Activated CD4-positive, alpha-beta T cell treated with anti-CD3 and anti-CD28 coated beads, Interleukin-2, Interleukin-6, amounts not matched to agents 100 ng/mL and 50 ng/mL, durations not matched to agents 16 hours and 8 hours (primary cell): ENCODE measurements at places on chromosomes 7 and 10.
A peak's percentile ranks its signal among the peaks of the same experiment; 100 is the strongest.

DNA sequence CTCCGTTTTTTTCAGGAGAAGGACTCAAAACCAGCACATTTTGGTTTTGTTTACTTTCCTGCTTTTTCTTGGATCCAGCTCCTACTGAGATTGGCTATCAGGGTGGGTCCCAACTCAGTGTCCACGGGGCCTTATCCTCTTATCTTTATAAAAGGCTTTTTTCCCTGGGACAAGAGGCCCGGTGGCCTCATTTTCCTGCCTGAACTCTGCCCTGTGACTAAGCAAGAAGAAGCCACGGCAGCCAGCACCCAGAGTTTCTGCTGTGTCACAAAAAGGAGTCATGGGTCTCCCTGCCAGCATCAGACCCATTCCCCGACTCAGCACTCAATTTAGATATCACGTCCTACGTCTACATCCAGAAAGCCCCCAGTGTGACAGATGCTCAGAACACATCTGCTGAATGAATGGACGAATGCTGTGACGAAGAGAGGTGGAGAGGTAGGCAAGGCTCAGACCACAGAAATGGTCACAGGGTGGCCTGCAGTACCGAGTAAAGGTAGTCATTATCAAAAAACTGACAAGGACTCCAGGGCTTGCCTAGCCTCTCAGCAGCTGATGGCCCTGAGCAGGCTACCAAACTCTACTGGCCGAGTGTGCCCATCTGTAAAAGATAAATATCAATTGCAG is 16.7 kb downstream of the DLG5 start:
- DNase-seq = no peak

GRCh38 chr10:4176500-4177281 is 391.7 kb upstream of the KLF6 start:
- no peak for DNase-seq

GRCh38 chr7:66460921-66461361 is 167.7 kb upstream of the KCTD7 start:
- peak; percentile 41 for DNase-seq

DNA sequence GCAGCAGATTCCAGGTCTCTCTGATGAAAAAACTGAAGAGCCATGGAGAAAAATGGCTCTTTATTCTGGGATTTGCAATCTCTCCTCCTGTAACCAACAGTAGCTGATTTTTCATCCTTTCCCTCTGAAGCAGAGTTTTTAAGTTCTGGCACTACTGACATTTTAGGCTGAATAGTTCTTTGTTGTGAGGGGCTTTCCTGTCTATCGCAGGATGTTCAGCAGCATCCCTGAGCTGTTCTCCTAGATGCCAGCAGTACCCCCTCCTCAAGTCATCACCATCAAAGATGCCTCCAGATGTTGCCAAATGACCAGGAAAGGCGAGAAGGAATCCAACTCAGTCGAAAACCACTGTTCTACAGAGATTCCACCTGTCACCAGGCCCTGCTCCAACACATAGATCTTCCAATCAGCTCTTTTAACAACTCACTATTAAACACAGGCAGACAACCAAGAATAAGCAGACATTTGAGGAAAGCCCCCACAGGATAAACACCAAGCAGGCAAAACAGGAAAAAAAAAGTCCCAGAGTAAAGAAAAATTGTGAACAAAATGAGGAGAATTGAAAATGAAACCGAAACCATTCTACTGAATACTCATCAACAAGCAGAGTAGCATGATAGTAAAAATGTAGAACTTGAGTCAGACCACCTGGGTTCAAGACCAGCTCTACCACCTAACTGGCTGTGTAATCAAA is 124.8 kb downstream of the MPP7 start:
- peak; percentile 52 for DNase-seq

DNA sequence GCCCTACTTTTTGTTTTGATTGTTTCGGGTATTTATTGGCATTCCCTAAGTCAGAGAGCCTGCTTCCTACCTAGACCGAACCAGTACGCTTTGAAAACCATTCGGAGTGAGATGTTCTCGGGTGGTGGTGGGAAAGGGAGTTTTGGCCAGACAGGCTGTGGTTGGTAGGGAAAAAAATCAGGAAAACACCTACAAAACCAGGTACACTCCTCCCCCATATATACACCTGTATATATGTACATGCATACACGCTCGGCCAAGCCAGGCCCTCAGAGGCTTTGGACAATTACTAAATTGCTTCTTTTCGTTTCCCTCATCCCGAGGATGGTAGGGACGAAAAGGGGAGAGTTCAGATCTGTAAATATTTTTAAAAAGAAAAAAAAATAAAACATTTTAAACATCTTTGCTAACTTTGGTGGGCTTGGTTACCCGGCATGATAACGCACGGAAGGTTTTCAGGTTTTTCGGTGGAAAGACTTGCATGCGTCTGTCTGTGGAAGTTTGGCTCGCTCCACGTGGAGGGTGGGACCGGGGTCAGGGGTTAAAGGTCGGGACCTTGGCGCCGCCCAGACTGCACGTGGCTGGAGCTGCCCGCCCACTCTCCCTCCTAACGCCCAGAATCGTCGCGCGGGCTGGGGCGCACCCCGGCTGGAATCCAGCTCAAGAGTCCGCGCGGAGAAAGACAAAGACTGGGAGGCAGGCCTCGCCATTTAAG is 2.5 kb downstream of the HMX2 start:
- peak; percentile 40 for DNase-seq

DNA sequence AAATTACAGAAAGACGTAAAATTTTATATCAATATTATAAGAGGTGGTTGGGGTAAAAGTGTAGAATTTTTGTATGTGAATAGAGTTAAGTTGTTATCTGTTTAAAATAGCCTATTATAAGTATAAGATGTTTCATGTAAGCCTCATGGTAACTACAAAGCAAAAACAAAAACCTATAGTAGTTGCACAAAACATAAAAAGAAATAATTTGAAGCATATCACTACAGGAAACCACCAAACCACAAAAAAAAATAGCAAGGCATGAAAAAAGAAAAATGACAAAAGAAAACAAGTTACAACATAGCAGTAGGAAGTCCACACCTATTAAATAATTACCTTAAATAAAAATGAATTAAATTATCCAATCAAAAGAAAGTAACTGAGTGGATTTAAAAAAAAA is 12.4 kb upstream of the GSTK1 start:
- DNase-seq = no peak

DNA sequence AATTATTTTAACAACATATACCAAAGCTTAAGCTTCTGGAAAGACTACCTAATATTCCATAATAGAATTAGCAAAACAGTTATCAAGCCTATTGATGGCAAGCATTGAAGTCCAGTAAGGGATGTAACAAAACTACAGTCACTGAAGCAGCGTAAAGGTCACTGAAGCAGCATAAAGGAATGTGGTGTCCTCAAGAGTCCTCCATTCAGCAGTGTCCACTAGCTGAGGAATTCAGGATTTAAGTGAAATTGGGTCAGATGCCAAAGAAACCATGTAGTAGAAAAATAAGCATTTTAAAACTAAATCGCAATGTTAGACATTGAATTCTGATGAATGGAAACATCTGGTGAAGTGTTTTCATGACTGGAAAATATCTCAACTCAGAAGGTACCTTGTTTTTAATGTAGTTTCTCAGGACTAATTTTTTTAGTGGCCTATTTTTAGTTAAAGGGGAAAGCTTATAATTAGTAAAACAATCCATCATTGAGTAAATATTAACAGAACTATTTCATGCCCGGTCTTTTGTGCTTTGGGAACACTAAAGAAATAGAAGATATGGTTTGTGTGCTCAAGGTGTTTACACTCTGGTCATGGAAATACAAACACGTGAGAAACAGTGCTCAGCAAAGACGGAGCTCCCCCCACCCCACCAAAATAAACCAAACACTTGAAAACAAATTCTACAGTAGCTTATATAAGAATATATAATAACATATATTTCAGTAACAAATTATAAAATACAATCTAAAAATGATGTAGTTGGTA is 121.4 kb downstream of the CDK14 start:
- no peak for DNase-seq

DNA sequence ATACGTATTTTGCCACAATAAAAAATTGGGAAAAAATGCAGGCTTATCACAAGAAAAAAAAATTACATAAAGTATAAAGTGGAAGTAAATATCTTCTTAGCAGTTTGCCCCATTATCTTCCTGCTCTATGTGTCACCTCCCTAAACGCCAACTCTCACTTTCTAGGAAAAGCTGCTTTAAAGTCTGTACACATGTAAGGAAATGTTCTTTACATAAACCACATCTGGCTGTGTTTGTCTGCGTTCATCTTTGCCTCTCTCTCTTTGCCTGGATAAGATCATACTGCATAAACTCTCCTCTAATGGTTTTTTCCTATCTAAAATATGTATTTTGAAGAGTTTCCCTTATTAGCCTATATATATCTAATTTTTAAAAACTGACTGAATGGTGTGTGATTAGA is 23.0 kb upstream of the UMAD1 start:
- DNase-seq = no peak

DNA sequence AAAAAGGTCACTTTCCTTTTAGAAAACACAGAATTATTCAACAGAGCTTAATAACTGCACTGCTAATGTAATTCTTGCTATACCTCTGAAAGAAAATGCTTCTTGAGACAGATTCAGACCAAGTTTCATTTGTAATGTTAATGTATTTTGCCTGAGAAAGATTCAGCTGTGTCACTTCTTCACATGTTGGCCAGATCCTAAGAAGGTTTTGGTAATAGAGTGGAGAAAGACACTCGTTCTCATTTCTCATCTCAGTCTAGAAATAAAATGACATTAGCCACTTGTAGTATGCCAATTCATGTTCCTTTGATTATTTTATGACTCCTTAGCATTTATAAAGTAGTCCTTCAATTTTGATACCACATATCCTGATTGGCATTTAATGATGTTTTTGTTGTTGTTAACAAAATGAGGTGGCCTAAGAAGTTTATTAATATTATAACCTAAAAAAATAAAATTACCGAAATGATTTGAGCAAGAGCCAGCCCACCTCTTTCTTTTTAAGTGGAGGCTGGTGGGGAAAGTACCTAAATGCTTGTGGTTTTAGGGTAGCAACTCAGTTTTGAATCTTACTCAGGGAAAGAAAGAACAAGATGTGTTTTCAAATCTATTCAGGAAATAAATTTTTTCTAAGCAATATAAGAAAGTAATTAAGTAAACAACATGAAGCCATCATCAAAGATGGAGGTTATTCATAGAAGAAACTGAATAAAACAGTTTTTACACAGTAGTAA is 16.4 kb upstream of the ELAPOR2 start:
- DNase-seq = peak; percentile 28

DNA sequence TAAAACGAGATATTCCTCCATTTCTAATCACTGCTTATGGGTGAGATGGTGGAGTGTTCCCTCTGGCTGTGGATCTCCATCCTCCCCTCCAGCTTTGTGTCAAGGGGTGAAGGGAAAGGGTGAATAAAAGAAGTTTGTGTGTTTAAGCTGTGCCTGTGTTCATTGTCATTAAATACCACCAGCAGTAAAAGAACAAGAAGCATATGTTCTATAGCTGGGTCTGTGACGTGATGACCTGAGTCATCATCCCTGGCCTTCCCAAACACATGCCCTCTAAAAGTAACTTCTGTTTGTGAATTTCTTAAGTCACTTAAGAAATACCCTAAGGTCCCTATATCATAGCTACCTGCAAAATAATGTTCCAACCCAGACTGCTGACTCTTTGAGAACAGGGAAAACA is 104.9 kb downstream of the PPP1R17 start:
- DNase-seq = no peak

DNA sequence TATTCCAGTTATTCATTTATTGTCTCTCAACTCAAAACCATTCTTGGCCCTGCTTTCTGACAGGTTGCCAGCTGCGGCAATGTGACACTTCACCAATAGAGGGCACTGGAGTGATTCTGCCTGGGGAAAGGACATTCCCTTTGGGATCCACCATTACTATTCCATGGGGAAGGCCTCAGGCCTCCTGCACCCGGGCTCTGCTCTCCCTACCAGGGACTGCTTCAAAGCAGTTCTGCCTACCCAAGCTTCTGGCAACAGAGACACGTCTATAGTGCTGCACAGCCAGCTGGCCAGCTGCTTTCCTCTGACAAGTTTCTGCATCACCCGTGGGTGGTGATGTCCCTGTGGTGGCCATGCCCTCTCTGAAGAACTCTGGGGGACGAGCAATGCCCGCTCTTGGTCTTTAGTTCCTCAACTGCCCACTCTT is 163.8 kb downstream of the ELMO1 start:
- peak; percentile 45 for DNase-seq

DNA sequence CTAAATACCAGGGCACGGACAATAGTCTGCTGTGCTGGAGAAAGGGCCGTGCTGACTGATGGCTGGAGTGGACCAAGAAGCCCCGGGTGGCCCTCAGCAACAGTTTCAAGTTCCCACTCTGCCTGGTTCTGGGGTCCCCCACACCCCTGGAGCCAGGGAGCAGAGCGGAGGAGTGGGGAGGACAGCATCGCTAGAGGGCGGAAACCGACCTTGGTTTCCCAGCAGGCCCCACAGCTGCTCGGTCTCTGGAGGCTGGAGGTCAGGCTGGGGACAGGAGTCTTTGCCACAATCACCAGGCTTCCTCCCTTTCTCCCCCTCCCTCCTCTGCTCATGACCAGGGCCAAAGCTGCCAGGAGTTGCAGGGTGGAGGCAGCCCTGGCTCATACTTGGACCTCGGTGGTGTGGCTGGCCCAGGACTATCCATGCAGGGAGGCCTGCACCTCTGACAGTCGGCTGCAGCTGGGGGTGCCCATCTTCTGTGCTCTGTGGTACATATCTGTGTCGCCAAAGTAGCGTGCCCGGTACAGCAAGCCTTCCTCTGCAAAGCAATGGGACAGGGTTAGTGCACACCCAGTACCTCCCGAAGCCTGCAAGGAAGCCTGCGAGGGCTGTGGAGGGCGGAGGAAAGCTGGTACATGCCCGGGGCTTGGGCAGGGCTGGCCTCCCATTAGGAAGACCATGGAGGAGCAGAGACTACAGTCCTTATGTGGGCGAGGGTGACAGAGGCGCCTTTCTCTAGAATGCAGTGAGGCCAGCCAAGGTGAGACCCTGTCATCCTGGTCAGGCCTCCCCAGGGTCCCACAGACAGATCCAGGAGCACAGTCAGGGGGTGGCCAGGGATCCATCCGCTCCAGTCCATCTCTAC is 19.1 kb downstream of the DNAJB12 start:
- peak; percentile 64 for DNase-seq

DNA sequence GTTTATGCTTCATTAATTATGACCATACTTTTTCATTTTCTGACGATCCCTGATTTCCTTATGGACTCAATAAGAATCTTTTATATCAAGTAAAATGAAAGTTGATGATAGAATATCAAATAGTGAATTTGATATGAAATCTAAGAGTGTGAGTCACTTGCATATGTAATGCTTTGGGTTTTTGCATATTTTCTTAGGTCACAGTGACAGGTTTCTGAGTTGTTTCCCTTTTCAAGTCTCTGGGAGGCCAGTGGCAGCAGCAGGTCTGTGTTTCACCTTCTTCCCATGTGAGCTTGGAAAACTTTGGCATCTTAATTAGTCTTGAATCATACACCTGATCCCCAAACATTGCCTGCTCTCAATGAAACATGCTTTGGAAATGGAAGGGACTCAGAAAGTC is 34.7 kb upstream of the GJD4 start:
- DNase-seq = no peak

- DNase-seq = no peak
Measured at GRCh38 chr7:20482071-20482470, 133.4 kb upstream of the ABCB5 start.

- DNase-seq = no peak
Measured at GRCh38 chr10:48184224-48184623, 90.3 kb downstream of the FRMPD2 start.

GRCh38 chr7:36794689-36795088 is 70.4 kb upstream of the AOAH start:
- no peak for DNase-seq
